Caco-2 (cell line): ENCODE measurements at places on chromosomes 5 and 9.
A peak's percentile ranks its signal among the peaks of the same experiment; 100 is the strongest.

- no peak for DNase-seq
Measured at GRCh38 chr5:59592101-59592500, 301.4 kb downstream of the PDE4D start.

DNA sequence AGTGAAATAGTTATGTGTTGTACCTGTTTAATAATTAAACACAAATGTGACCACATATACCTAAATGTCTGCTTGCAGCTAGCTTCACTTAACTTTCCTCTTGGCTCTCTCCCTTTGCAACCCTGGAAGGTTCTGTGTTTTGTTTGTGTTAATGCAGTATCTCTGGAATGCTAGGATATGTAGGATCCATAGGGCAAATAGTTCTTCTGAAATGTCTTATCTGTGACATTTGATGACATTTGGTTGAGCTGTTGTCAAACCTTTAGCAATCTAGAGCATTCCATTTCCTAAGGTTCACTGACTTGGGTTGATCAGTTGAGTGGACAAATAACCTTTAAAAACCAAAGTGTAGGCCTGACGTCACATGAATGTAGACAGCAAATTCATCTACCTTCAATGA lies 21.8 kb downstream of the CTNNA1 start:
- DNase-seq, result peak; percentile 70

GRCh38 chr5:102532123-102532522 lies 33.3 kb upstream of the SLCO6A1 start:
- DNase-seq, result no peak

GRCh38 chr5:118728191-118728590 lies 260.2 kb downstream of the DTWD2 start:
- DNase-seq, result no peak

- DNase-seq, result no peak
Measured at GRCh38 chr5:56482363-56482762, 249.2 kb upstream of the ANKRD55 start.

DNA sequence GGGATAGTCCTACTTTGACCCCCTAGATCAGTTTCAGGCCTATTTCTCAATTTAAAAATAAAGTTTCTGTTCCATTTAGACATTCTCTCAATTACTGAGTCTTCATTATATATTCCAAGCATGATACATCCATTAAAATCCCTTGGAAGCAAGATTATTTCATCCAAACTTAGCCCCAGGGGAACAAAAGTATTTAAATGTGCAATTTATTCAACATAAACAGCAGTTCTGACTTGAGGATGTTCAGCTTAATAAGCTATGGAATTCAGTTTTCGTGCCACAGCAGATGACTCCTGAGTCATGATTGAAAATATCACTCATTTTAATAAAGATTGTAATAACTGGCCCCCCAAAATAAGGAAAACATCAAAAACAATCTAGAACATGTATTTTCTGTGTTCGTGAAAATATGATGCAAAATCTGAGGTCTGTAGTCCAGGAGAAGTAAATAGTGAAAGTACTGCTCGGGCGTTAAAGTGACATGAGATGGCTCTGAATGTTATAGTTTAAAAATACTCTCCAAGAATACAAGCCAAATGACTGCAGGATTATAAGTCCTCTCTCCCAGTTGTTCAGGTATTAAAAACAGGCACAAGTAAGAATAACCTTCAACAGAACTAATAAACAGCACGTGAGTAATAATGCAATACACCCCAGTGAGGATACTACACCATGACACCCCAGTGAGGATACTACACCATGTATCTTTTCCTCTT lies 67.1 kb downstream of the RETREG1 start:
- no peak for DNase-seq

DNA sequence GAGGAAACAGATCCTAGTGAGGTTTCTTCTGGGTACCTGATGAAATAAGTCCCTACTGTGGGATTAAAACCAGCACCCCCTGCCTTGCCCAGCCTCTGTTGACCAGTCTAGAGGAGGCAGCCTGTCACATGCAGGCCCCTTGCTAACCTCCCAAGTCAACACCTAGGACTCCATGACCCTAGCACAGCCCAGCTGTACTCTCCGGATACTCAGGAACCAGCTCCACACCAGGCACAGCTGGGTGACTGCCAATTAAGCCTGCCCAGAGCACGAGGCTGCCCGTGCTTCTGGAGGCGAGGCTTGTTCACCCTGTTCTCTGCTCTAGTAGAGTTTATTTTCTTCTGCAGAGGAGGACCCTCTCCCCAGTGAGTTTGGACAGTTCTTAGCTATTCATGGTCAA lies 92.5 kb downstream of the SNX24 start:
- no peak for DNase-seq

GRCh38 chr5:155978850-155979249 lies 348.1 kb upstream of the SGCD start:
- DNase-seq, result no peak
